NCI-H1694 treated with DMSO at 0.1 percent for 48 hours (cell line): ENCODE measurements at places on chromosomes 2 and 18.

DNA sequence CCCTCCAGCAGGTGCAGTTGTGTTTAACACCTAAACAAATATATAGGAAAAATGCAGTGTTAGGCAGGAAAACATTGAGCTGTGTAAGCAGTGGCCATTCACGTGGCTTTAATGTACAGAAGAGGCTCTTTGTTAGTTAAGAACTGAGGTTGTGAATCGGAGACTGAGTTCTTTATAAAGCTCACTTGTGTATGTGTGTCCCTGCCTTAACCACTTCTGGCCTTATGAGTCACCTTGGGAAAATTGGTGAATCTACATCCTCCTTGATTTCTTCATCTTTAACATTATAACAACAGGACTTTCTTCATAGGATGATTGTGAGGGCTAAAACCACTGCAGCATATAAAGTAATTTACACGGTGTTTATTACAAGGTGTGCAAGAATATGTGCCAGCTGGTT, 188.4 kb upstream of the TPO start:
- DNase-seq, result no peak

- no peak for DNase-seq
Observed at GRCh38 chr2:200050921-200051610, 95.7 kb downstream of the MAIP1 start.

DNA sequence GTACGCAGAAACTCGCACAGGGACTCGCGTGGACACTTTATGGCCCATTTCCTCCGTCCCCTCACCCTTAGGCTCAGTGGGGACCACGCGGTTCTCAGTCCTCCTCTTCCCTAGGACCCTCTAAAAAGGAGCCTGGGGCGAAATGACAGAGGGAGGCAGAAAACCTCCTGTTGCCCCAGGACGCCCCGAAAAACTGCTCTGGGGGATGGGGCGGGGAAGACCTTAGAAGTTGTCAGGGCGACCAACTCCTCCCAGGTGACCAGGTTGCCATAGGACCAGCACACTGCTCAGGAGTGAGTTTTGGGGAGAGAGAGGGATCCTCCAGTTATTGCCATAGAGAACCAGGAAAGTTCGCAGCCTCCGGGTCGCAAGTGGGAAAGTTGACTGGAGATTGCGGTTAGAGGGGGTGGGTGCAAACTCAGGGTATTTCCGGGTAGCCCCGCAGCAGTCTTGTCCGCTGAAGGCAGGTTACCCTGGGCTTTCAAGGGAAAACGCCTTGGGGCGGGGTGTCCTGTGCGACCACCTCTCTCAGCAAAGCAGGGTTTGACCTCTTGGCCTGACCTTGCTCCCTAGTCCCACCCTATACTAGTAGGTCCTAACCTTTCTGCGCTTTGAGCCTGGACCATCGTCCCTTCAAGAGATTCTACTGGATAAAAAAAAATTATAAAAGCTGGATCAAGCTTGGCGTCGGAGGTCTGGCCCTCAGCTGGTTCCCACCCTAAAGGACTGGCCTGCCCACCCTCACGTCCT, 7.8 kb upstream of the PAX3 start:
- no peak for DNase-seq

DNA sequence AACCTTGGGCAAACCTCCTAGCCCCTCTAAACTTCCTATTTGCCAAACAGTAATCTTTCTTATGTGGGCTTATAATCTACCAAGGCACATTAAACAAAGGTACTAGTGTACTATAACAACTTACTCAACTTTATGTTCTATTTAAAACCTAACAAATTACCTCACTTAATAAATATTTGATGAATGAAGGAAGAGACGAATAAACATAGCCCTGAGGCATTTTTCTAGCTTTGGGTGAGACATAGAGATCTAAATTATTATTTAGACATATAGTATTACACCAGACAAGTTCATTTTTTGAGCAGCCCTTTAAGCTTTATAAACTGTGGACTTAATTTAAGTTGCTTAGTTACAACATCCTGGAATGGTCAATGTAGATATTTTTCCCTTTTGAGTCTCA, 104.6 kb downstream of the UNC80 start:
- no peak for DNase-seq

DNA sequence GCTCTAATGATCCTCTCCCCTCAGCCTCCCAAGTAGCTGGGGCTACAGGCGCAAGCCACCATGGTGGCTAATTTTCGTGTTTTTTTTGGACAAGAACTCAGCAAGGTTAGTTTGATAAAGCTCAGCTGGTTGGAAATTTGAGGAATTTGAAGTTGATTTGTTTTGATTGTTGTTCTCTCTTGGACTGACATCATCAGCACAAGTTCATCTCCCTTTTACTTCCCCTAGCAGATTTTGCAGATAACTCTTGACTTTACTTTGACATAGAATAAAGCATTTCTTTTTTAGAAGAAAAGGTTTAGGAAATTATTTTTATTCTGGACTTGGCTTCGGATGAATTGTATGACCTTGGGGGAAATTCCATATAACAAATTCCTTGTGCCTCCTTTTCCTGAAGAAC, 74.9 kb upstream of the DLX2 start:
- no peak for DNase-seq

DNA sequence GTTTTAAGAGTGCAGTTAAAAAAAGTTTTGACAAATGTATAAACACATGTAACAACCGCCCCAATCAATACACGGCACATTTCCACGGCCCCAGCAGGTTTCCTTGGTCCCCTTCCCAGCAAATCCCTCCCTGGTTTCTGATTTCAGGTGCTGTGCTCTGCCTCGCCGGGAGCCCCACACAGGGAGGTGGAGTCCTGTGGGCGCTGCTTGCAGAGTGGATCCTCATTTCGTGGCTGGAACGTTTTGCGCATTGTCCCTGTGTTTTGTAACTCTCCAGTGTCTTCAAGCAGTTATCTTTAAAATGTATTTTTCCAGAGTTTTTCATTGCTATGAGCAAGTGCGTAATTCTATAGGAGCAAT, 124.8 kb downstream of the GALR1 start:
- DNase-seq, result no peak
